ENCODE measurements at places on chromosomes 2 and 18. TPM values are rescaled to one million over a fixed set of nuclear protein-coding genes. Genes with fewer than 3 reads are reported as not detected.

Gene SLC23A3
- 1.3 TPM for total RNA-seq

Gene LRRTM4
- total RNA-seq, result not detected

Gene CENPA
- total RNA-seq, result 2.0 TPM

Gene GPR45
- not detected for total RNA-seq

Gene GREB1
- 0.35 TPM for total RNA-seq

Gene HOXD8
- not detected for total RNA-seq

Gene UGT1A1
- total RNA-seq, result not detected

Gene HAAO
- total RNA-seq, result not detected

Gene ACTG2
- total RNA-seq, result 0.64 TPM

Gene MFSD2B
- 0.39 TPM for total RNA-seq

Gene KCNJ3
- total RNA-seq, result not detected
